ENCODE measurements at places on chromosomes 13 and 19.

DNA sequence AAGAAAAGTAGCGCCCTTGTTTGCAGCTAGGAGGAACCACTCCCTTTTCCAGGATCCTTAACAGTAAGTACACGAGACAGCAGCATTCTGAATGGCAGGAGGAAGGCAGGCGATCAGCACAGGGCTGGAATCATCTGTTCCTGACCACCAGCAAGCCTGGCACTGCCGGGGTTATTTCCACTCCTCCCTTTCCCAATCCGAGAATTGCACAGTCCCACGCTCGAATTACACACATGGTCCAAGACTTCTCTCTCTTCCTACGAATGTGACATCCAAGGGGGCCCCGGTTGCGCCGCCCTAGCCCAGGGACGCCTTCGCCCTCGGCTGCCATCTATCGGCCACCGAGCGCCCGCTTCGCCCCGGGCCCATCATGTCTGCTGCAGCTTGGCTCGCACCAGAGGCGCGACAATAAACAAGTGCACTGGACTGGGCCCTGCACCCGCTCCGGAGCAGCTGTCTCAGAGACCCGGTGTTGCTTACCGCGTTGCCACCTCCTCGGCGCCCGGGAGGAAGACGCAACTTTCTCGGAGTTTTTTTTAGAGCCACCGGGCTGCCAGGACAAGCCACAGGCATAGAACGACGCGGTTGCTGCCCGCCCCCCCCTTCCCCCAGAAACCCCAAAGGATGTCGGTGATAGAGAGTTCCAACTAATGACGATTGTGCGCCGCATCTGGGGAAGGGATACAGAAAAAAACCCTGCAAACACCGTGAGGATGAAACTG lies at the start of gene SLITRK5:
Gene SLITRK5, plus strand, starts transcription at position 341 of the 722 bp plus-strand sequence. CDS start 4,018 bp downstream, outside the sequence.
- no peak for DNase-seq

DNA sequence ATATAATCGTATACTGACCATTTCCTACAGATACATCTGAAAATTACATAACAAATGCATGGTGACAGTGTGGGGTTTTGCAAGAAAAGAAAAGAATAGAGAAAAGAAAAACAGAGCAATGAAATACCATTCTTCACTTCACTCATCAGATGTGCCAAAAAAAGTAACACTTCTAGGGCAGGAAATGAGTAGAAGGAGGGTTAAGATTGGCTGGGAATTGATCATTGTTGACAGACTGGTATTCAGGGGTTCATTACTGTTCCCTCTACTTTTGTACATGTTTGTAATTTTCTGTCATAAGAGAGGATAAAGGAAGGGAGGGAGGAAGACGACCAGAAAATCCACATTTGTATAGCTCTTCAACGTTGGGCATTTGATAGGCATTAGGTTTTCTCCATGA lies 31.5 kb downstream of the ABCC4 start:
- DNase-seq, result no peak

DNA sequence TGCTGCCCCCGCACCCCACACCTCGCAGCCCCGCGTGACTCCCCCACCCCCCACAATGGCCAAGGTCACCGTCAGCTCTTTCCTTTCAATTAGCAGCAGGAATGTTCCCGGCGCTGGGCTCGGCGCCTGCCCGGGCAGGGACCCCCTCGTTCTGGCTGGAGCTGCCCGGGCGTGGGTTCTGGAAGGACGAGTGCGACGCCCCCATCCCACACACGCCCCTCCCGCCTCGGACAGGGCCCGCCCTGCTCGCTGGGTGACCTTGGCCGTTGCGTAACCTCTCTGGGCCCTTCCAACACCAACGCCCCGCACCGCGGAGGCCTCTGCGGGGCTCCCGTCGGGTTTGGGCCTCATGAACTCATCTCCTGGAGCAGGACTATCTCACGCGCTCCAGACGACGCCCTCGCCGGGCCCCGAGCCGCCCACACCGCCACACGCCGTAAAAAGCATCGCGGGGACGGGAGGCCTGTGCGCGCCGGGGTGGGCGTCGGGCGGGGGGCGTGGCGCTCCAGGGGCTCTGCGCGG lies 10.3 kb downstream of the PALM start:
- DNase-seq, result no peak

- DNase-seq, result no peak
Measured at GRCh38 chr19:21483589-21484170, 21.7 kb upstream of the ZNF429 start.

- no peak for DNase-seq
Measured at GRCh38 chr19:32498648-32499200, 82.3 kb upstream of the PDCD5 start.

DNA sequence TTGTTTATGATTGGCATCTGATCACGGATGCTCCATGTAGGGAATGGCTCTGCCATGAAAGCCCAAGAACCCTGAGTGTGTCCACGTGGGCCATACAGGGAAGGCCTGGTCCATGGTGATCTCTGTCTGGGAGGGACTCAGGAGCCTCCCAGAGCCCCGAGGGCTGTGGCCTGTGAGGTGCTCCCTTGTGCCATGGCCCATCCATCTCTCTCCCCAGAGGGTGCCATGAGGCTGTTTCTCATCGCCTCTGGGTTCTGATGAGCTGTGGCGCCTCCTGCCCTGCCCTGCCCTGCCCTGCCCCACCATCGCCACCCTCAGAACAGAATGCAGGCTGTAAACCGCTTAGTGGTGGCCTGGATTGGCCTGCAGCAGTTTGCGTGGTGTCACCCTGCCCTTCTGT lies 83.1 kb downstream of the ATP11A start:
- DNase-seq, result no peak

GRCh38 chr19:43634068-43634467 lies 5.6 kb downstream of the CADM4 start:
- no peak for DNase-seq

DNA sequence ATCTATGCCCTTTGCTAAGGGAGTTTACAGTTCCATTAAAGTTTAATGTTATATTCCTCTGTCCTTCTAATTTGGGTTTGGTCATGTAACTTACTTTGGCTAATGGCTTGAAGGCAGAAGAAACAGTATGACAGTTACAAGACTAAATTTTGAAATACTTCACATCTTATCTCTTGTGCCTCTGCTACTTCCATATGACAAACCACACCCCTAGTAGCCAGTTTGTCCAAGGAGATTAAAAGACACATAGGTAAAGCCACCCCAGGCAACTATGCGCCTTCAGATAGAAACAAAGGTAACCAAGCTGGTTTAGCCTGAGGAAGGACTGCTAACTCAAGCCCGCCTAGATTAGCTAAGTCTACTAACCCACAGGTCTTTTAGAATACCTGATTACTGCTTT lies 273.4 kb upstream of the MIR17HG start:
- DNase-seq, result no peak

- DNase-seq, result no peak
Measured at GRCh38 chr19:3407556-3408516, 41.5 kb downstream of the NFIC start.

GRCh38 chr19:2631213-2631821 lies 71.2 kb downstream of the GNG7 start:
- DNase-seq, result no peak

DNA sequence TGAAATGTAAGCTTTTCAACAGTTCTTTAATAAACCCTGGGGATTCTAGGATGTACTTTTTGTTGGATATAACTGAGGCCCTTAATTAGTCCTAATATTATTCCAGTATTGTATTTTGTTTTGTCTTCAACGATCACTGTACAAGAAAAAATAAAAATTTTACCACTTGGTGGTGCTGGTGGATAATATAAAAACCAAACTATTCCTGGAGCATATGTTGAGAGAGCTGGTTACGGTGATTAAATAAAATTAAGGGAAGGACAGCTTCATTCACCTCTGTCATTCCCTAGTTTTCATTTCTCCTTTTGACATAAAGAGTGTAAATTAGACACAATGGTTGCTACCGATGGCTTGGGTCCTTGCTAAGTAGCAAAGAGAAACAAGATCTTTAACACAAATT lies 598.6 kb upstream of the PCDH20 start:
- no peak for DNase-seq

DNA sequence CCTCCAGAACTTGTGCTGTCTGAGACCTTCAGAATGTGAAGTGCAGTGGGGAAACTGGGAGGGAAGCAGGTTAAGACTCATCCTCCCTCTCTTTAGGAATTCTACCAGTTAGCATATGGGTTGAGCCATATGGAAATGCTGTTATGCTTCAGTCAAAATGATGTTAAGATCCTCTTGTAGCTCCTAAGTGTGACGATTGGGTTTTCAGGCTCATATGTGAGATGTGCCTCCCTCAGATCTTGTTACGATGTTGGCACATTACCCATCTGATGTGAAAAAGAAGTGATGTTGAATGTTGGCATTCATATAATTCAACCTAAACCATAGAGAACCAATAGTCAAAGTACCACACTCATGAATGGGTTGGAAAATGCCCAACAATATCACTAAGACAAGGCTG lies 67.8 kb upstream of the IPO5 start:
- no peak for DNase-seq

DNA sequence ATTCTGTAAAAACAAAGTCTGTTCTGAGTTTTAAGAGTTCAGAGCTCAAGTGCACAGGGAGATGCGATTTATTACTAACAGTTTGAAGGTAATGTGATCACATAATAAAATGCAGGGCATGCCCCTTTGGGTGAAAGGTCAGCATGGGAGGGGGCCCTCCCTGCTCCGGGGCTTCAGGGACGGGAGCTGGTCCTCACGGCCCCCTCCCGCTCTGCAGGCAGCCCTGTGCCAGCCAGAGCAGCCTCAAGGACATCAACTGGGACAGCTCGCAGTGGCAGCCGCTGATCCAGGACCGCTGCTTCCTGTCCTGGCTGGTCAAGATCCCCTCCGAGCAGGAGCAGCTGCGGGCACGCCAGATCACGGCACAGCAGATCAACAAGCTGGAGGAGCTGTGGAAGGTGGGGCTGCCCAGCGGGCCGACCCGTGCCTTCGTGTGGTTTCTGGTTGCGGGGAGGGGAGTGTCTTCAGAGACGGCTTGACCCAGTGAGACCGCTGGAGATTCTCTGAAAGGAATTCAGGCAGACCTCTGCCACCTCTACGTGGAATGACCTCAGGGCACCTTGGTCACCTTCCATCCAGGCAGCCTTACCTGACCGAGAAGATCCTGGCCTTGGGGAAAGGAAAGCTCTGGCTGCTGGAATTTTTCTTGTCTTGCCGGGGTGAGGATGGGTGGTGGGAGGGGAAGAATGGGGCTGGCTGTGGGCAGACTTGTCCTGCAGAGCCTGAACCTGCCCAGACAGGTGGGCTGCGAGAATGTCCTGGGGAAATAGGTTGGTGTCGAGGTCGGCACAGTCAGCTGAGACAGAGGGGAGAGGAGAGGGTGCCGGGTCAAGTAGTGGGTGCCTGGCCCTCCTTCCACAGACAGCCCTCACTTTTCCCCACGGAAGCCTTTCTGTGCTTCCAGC lies 19.0 kb downstream of the UPF1 start:
- no peak for DNase-seq

GRCh38 chr13:21025539-21025938 lies 35.8 kb downstream of the LATS2 start:
- no peak for DNase-seq

DNA sequence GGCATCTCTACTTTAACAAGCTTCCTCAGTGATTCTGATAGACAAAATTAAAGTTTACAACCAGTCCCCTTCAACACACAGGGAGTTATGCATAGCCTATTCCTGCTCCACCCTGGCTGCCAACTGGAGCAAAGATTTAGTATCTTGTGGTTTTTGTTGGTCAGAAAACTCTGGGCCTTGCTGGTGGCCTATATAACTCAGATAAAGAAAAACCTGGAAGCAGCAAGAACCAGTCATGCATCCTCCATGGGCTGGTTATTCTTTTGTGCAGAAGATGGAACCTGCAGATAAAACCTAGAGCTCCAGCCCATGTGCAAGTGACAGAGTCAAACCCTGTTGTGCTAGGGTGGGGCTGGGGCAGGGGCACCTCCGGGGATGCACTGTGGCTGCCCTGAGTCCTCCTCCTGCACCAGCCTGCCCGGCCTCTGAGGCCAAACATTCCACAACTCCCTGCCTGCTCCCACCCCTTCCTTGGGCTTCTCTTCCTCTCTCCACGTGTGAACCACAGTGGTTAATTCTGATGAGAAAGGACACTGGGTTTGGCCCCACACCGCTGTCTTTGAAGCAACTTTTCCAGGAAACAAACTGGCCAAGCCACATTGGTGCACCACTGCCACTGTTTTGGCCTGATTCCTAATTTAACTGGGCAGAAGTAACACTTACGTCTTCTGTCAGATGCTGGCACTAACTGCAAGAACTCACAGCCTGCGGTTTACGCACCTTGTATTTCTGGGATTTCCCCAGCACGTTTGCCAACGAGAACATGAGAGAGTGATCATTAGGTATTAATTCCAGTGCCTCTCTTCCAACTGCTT lies 23.3 kb upstream of the GGACT start:
- DNase-seq, result no peak

- no peak for DNase-seq
Measured at GRCh38 chr13:43003010-43003409, 11.0 kb upstream of the EPSTI1 start.

- DNase-seq, result no peak
Measured at GRCh38 chr19:45682908-45683307, 8.8 kb downstream of the SNRPD2 start.

DNA sequence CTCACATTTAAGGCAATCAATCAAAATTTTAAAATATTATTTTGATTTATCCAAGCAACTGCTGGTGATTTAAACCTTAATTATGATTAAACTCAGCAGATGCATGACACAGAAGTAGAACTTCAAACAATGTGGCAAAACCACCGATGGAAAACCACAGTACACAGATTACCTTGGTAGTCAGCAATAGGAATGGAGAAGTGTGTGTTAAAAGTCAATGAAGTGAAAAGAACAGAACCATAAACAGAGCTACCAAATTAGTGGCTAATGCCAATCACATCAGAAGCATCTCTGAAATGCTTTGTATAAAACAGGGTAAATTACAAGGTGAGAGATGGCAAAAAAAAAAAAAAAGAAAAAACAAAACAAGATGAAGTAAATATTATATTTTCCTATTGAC lies 31.2 kb downstream of the KATNAL1 start:
- no peak for DNase-seq

- no peak for DNase-seq
Measured at GRCh38 chr13:38496917-38497316, 147.3 kb downstream of the UFM1 start.

DNA sequence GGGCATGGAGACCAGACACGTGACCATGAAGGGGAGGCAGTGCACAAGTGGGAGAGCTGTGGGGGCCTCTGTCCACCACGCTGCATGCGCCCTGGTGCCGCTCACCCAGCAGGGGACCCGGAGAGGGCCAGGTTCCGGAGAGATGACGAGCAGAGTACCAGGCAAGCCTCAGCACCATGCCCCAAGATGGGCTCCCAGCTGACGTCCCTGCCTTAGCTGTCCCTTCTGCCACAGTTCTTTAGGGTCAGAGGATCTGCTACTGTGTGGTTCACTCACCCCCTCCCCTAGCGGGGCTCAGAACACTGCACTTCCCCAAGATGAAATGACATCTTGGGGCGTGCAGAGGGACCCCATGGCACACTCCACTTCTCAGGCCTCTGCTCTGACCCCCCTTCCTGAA lies 9.6 kb upstream of the PRKD2 start:
- no peak for DNase-seq

GRCh38 chr13:112680741-112681360 lies 9.0 kb upstream of the ATP11A start:
- no peak for DNase-seq

Measured in GM12892 (cell line).